ENCODE measurements at places on chromosomes 7 and 10. TPM values are rescaled to one million over a fixed set of nuclear protein-coding genes. Genes with fewer than 3 reads are reported as not detected.

DNA sequence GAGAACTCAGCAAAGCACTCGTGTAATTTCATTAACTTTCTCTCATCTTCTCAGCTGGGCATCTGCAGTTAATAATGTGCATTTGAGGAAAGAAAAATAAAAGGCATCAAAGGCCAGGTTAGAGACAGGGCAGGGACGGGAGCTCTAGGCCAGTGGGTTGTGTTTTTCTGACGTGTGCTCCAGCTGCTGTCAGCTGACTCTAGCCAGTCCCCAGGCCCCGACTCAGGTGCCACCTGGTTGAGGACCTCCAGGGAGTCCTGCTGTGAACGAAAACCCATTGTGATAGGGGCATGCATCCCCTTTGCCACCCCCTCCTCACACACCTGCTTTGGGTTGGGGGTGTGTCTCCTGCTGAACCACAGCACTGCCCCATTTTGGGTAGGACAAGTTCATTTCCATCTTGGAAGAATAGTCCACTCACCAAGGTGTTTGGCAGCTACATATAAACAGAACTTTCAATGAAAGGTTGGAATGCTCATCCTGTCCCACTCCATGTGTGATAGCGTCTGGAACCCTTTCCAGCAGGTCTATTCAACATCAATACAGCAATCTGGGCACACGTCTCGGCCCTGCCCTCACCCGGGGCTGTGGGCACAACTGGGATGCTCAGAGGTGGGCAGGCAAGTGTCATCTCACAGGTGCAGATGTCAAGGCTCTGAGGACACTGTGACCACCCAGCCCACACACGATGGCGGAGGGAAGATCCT, 146.1 kb upstream of the FAM20C start:
- no peak for DNase-seq

GRCh38 chr10:118342638-118343020, 505 bp upstream of the FAM204A start:
- DNase-seq, result no peak

- no peak for DNase-seq
Observed at GRCh38 chr10:43313901-43314300, 47.0 kb upstream of the RASGEF1A start.

DNA sequence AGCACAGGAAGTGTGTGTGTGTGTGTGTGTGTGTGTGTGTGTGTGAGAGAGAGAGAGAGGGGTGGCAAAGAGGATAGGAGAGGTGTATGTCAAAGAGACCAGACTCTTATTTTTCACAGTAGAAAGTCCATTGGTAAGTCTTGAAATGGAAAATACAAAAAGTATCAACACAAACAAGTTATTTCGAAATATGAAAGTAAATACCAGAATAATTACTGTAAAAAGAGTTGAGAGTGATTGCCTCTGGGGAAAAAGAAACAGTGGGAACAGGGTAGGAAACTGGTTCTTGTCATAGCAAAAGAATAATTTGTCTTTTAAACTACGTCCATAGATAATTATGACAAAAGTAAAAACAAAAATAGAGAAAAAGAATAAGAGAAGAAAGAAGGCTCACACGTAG, 29.0 kb upstream of the EIF5AL1 start:
- DNase-seq, result peak; percentile 78

DNA sequence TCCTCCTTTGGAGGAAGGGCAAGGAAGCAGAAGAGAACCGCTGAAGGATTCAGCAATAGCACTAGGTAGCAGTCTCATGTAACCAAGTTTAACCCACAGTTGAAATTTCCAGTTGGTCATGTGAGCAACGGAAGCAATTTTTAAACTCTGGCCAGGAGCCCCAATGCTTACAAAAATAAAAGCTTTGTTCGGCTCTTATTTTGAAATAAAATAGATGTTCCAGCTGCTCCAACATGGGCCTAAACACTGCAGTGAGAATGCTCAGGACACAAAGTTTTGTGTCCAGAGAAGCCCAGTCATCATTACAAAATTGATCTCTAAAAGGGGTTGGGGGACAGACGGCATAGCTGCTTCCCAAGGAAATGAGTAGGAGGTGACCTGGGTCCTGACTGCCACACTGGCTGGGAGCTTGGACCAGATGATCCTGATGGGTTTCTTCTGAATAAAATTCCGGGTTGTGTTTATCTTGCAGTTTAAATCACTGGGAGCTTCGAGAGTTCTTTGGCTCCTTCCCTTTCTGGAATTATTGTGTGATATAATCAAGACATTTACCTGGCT, 452 bp upstream of the TMEM140 start:
- DNase-seq, result peak; percentile 72

Gene LRRC4
- under 0.01 TPM for total RNA-seq

Gene PTPRN2
- total RNA-seq, result not detected
